NCI-H82 (cell line): ENCODE measurements at places on chromosomes 12 and 14.

DNA sequence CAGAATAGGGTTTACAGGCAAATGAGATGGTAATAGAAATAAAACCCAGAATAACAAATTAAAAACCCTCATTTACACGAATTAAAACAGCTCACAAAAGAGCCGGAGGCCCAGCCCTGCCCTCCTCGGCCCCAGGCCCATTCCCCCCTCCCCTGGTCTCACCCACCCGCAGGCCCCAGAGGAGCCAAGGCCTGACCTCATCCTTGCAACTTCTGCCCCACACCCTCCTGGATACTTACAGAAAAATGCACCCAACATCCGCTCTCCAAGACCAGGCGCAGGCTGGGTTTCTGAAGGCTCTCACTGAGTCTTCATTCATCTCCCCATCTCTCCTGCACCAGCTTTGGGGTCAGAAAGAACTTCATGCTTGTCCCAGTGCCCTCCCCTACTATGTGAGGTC is 16.2 kb upstream of the VSX2 start:
- DNase-seq = peak; percentile 11

DNA sequence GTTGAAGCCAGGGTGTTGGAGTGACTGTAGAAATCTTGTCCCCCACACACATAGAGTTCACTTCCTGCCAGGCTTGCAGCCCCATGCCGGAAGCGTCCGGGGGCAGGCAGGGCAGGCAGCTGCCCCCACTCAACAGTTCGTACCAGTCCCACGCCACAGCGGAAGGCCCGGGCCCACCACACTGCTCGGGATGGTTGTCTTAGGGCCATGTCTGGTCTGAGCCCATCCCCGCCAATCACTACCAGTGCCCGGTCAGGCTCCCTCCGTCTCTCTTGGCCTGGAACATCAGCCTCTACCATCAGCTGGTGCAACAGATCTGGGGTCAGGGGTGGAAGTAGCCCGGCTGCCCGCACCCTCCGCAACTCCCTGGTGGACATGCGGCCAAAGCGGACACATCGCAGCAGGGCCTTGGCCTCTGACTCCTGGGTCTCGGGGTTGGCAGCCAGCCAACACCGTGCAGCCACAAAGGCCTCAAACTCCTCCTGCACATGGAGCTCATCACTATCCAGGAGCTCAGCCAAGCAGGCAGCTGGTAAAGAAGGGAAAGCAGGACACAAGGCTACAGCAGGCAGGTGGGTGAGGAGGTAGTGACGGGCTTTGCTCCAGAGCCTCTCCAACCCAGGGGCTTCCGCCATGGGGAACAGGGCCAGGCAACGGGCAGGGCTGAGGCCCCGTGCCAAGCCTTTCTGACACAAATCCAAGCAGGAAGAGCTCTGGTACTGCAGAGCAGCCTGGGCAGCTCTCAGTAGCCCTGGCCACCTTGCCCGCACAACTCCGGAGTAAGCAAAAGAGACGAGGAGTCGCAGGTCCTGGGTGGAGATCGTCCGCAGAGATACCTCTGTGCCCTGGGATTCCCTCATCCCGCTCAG is 5.9 kb downstream of the KLHL33 start:
- no peak for DNase-seq

- DNase-seq = peak; percentile 55
Measured at GRCh38 chr12:130948136-130948535, 5.6 kb upstream of the ADGRD1 start.

DNA sequence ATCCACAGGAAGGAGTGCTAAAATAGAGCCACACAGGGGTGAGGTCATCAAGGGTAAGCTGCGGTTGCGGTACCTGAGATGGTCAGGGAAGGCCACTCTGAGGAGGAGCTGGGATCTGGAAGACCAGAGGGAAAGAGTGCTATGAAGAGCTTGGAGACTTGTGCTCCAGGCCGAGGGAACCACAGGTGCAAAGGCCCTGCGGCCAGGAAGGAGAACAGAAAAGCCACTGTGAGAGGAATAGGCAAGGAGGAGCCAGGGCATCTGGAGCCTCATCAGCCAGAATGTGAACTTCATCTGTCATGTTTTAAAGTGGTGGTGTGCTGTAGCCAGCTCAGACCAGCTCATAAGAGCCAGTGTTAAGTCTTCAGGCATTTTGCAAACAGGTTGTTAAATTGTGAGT is 5.5 kb upstream of the CCDC197 start:
- DNase-seq = no peak

DNA sequence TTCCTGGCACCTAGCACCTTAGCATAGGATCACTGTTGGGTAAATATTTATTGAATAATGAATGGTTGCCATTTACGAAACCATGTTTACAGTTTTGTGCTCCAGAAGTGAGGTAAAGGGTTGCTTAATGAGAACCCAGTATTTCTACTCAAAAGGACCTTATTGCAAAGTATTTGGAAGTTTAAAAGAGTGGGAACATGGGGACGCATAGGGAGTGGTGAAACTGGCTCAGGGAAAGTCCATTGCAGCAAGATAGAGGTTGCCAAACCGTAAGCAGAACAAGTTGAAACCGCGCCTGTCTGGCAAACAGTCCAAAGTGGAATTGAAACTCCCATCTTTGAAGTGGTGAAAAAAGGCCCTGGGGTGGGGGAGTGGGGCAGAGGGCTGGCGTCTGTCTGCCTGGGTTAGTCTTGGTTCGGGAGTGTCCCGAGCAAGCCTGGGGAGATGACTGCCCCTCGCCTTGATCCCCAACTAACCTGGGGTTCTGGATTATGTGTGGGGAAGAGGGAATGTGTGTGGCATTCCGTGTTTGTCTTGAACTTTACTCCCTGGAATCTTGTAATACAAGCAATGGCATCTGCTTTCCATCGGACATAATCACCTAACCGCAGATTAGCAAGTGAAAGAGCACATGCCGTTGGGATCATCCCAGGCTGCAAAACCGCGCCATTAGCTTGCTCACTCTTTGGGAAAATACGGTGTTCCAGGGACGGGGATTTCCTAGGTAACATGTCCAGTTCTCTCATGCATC is 7.2 kb downstream of the ALDH2 start:
- DNase-seq = peak; percentile 88

- DNase-seq = peak; percentile 32
Measured at GRCh38 chr12:116222358-116222757, 55.1 kb downstream of the MED13L start.

DNA sequence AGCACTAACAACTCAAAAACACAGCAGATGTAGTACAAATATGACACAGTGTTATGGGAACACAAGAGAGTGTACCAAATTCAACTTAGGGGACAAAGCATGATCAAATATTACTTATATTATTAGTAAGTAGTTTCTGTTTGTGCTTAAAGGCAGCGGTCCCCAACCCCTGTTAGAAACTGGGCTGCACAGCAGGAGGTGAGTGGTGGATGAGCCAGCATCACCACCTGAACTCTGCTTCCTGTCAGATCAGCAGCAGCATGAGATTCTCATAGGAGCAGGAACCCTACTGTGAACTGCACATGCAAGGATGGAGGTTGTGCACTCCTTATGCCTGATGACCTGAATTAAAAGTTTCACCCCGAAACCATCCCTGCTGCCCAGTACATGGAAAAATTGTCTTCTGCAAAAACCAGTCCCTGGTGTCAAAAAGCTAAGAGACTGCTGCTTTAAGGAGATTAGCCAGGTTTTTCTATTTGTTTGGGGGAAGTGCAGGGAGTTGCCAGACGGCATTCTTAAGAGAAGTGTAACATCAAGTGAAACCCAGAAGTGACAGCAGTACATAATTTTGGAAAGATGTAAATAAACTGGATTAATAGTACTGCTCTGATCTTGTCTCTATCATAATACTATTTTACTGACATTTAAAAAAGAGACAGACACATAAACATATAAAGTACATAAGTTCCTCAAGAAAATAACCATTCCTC is 26.7 kb downstream of the GTF2A1 start:
- DNase-seq = no peak

DNA sequence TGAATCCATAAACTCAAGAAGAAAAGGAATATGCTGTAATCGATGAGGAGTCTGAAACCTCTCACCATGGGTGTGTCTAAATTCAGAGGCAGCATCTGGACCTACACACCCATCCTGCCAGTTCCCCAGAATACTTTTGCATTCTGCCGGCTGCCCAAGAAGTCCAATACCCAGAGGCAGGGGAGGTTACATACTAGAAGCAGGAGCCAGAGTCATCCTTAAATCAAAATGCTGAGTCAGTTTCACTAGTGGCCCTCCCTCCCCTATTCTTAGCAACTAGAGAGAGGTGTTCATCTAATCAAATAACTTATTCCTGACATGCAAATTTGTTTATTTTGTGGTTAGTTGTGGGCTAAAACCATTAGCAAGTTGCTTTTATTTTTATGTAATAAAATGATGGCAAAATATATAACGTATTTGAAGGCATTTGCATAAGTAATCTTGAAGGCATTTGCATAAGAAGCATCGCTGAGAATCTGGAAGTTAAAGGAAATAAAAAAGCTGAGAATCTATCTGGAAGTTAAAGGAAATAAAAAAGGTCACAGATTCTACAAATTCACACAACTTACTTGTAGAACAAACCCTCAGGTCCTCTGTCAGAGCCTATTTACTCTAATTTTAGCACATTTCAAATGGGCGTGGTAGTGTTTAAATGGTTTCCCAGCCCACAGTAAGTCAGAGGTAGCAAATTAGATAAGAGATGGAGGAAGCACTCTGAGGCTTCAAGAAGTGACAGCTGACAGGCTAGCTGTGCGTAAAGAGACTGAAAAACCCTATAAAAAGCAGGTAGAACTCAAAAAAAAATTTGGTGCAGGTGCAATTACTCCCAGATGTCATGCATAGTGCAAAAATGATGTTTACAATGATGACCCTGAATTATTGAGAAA is 7.8 kb downstream of the BHLHE41 start:
- no peak for DNase-seq

DNA sequence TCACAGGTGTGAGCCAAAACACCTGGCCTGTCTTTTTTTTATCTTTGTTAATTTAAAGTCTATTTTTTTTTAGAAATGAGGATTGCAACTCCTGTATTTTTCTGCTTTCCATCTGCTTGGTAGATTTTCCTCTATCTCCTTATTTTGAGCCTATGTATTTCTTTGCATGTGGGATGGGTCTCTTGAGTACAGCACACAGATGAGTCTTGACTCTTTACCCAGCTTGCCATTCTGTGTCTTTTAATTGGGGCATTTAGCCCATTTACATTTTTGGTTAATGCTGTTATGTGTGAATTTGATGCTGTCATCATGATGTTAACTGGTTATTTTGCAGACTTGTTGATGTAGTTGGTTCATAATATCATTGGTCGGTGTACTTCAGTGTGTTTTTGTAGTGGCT is 317.4 kb downstream of the IPO8 start:
- no peak for DNase-seq

DNA sequence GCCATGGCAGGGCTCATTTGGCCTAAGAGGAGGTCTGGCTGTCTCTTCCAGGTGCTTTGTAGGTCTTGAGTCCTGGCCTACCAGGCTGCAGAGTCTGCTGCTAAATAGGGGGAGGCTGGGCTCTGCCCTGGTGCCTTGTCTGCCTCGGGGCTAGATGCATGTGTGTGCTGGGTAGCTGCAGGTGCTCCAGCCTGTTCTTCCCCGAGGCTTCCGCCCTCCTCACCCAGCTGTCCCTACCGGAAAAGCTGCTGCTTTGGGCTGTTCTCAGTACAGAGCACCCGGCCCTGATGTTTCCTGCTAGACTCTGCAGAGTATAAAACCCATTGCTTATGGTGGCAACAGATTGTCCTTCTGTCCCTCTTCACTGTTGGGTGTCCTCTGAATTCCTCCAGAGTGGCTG is 37.7 kb downstream of the RAB35 start:
- DNase-seq = no peak

- DNase-seq = no peak
Measured at GRCh38 chr12:92478692-92479091, 224.1 kb upstream of the PLEKHG7 start.

- no peak for DNase-seq
Measured at GRCh38 chr14:70884595-70885342, 22.5 kb upstream of the PCNX1 start.

DNA sequence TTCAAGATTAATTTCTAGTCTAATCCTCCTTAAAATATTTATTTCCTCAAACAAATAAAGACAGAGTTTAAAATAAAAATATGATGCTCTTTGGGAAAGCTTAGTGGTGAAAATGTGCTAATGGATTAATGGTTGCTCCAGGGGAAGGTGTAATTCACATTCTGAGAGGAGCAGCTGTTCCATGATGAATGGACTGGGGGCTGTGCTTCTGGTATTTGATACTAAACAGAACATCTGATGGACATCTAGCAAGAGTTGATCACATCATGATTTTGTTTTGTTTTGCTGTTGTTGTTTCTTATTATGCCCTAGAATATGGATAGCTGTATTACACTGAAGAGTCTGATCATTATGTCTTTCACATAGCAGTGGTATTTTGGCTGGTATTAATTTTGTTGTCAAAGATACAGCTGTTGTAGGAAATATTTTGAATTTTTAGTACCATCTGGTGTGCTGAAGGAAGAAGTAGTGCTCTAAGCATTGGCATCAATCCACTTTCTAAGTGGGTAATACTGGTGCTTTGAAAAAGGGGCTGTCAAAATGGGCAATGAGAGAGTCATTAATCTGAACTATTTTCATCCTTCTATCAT is 296.4 kb downstream of the ADAMTS20 start:
- peak; percentile 6 for DNase-seq

GRCh38 chr14:86626530-86626929 is 1096.6 kb downstream of the FLRT2 start:
- DNase-seq = no peak

DNA sequence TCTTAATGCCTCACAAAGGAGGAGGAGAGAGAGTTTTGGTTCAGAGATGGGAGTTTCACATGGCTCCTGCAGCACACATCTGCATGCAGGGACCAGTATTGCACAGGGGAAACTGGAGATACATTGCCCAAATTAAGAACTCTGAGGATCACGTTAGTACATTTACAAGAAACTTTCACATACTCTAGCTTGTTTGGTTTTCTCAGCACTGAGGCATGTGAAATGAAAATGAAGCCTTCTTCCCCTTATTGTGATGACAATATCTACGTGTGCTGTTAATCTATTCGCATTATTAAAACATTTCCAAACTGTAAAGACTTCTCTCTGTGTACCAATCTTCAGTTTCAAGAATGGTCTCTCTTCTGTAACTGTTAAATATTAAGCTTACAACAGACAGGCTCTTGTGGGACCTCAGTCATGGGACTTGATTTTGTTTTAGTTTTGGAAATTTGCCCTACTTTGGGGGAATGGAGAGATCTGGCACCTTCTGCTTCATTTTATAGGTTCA is 124.7 kb downstream of the DAAM1 start:
- DNase-seq = no peak

DNA sequence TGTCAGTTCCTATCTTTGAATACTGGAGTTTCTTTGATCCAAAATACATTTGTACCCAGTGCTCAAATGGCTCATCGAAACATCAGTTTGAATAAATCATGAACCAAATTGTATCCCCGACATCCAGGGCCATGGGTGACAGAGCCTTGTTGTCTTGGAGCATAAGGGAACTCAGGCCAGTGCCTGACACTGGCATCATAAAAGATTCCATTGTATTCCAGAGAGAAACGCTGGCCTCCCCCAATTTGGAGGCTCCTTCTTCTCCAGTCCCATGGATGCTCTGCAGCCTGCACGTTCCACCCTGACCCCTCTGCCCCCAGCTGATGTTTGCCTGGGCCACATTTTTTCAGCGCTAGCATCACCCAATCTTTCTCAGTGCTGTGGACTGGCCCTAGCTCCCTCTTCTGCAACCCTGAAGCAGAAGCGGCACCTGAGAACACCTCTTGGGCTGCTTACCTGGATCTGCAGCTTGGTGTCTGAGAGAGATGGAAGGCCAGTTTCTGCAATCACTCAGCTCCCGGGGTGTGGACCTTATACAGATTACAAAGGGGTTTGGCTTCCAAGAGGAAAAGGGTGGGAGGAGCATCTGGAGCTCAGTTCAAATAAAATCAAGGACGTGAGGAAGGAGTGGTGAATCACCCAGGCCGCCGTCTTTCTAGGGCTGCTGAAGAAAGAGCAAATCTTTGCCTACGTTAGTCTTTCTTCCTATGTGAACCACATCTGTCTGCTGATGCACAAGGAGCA is at the start of gene RNASE1:
RNASE1 (minus strand) TSS at position 504 of the 744 bp plus-strand sequence. CDS start 776 bp downstream, outside the sequence.
- DNase-seq = no peak
